Naive thymus-derived CD8-positive, alpha-beta T cell (primary cell): ENCODE measurements at places on chromosomes 11 and 22.

DNA sequence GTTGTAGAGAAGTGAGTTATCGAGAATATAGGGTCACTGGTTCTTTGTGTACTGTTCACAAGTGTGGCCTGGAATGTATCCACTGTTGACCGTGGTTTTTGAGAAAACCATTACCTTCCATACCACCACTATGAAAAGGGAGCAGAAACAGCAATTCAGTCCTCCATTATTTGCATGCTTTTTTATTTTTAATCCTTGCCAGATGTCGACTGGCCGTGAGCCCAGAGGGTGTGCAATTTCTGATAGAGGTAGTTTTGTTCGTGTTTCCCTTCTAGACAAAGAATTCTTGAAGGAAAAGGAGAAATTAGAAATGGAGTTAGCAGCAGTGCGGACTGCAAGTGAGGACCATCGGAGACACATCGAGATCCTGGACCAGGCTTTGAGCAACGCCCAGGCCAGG, 81.7 kb downstream of the AMOTL1 start:
- no peak for DNase-seq

GRCh38 chr11:12245549-12246016, 131.8 kb upstream of the PARVA start:
- DNase-seq, result no peak

GRCh38 chr11:26142891-26143290, 189.0 kb upstream of the ANO3 start:
- DNase-seq, result no peak

DNA sequence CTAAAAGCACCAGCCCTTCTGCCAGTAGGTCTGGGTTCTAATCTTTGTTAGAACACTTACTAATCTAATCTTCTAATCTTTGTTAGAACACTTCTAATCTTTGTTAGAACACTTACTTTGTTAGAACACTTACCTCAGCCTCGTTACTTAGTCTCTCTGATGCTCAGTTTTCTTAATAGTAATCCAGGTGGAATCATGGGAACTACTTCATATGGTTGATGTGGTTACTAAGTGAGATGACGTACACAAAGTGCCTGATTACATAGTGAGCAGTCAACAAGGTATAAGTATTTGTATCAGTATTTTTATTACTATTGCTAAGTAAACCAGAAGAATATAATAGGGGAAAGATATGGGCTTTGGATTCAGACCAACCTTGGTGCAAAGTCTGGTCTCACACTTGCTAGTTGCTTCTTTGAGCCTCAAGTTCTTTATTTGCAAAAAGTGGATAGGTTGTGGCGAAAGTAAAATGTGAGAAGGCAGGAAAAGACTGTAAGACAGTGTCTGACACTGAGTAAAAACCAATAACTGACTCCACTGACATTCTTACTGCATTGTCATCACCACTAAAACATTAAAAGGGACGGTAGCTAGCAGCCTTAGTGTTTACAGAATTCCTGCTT, 83.7 kb downstream of the TRAF6 start:
- no peak for DNase-seq

DNA sequence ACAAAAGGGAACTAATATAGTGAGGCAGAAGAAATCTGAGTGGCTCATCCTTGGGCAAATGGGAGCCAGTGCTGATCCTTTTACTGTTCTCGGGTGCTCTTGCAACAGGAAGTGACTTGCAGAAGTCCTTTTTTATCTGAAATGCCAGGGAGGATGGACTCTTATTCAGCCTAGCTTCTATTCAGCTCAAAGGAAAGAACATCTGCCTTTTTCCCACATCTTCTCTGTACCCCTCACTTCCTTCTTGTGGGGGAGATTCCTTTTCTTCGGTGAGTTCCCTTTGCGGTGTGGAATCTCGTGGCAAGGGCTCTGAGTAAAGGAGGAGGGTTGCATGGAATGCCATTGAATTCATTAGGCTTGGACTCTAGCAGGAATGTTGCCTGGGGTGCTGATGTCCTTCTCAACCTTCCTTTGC, 76.2 kb downstream of the ZBTB16 start:
- DNase-seq, result no peak

DNA sequence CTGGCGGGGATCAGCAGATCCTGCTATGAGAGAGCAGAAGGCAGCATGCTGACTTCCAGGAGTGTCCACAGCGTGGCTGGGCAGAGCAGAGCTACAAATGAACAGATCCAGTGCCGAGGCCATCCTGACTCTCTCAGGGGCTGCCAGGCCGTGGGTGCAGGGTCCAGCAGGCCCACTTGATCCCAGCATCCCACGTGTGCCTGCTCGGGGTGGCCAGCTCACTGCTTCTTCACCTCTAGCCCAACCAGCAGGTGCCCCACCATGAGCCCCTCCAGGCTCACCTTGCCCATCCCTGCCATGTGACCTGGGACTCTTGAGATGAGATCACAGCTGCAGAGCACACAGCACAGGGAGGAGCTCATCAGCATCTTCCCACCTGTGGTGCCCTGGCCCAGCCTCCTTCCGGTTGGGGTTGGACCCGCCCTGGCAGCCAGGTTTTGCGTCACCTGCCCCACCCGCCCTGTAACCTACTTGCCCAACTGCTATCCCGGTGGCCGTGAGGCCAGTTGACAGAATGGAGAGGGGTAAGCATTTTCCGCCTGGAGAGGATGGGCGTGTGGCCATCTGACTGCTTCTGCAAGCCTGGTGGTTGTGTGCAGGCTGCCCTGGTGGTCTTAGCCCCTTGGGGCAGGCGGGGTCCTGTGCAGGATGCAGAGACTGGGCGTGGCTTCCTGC, 11.0 kb downstream of the TANGO2 start:
- DNase-seq, result no peak

DNA sequence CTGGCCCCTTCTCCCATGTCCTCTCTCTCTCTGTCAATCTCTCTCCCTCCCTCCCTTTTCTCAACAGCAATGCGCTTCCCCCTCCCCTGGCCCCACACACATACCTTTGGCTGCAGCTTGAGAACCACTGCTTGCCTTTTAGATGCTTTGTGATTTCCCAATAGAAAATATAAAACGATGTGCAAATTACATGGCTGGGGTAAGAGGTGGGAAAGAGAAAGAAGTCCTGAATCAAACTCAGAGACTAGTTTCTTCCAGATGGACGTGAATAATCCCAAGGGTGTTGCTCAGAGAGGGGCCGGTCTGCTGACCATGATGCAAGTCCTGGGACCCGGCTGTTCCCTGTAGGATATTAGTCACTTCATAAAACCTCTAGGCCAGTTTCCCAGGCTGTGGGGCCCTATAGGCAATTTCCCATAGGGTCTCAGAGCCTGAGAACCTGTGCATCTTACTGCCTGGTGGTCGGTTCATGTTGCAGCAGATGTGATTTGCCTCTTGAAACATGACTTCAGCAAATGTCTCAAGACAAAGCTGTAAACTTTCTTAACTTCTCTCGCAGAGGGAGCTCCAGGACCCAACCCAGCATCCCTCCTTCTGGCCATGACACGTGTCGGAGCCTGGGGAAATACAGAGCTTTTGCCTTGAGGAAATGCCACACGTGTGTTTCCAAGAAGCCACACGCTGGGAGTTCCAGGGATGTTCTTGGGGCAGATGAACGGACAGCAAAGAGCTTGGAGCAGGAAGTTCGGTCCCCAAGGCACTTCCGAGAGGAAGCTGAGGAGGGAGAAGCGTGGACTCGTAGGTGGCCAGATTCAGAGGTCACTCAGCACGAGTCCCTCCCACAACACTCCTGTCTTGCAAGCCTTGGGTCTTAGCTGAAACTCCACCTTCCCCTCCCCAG, 34.5 kb upstream of the ETS1 start:
- no peak for DNase-seq

GRCh38 chr11:803770-804598, 1.0 kb downstream of the PIDD1 start:
- DNase-seq, result no peak

DNA sequence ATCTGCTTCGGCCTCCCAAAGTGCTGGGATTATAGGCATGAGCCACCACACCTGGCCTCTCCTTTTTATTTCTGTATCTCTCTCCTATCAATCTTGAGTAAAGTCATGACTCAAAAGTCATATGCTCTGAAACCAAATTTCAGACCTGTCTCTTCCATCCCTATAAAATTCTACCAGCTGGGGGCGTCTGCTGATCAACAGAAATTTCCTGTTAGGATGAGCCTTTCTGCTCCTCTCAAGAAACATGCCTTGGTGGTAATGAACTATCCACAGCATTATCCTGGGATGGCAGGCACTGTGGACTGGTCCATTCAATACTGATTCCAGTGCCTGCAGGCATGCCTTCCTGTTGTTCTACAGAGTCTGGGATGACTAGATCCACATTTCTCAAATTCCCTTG, 472.6 kb downstream of the NELL1 start:
- DNase-seq, result no peak

GRCh38 chr11:70471254-70471653, 72.9 kb downstream of the CTTN start:
- DNase-seq, result no peak

- no peak for DNase-seq
These were observed 8.3 kb downstream of the PLAAT2 start for GRCh38 chr11:63554877-63555223.
